Stimulated activated CD4-positive, alpha-beta T cell treated with anti-CD3 and anti-CD28 coated beads, Interleukin-4, amount 100 ng/mL, for 4 hours (primary cell): ENCODE measurements at places on chromosomes 3 and 15.
A peak's percentile ranks its signal among the peaks of the same experiment; 100 is the strongest.

GRCh38 chr15:67156834-67157233, 91.4 kb downstream of the SMAD3 start:
- no peak for DNase-seq

GRCh38 chr15:70627734-70628548, 135.4 kb downstream of the UACA start:
- no peak for DNase-seq

DNA sequence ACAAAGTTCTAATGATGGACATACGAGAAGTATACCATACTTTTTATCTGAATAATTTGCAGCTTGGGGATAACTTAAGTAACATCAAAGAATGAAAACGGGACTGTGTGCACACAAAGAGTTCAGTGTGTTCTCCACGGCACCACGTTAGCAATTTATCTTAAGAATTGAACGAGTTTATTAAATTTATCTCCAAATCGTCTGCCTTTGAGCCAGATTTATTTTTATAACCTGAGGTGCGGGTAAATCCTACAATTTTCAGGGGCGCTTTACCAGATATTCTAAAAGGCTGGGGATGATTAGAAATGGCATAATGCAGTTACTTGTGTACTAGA, 3.5 kb downstream of the CHD2 start:
- no peak for DNase-seq

GRCh38 chr15:39018966-39019365, 454.4 kb upstream of the RASGRP1 start:
- no peak for DNase-seq

- DNase-seq, result no peak
Observed at GRCh38 chr3:115638241-115638640, 14.9 kb downstream of the GAP43 start.

GRCh38 chr15:75823860-75824613, 19.2 kb upstream of the UBE2Q2 start:
- no peak for DNase-seq

- peak; percentile 28 for DNase-seq
Observed at GRCh38 chr3:151085227-151085888, at the start of gene MED12L. MED12L (plus strand) TSS chr3:151085664; CDS start chr3:151086927, 1,263 bp downstream.

GRCh38 chr3:63034101-63034500, 158.9 kb upstream of the CADPS start:
- DNase-seq, result no peak

GRCh38 chr3:129572603-129573002, 29.6 kb downstream of the H1-8 start:
- DNase-seq, result no peak

DNA sequence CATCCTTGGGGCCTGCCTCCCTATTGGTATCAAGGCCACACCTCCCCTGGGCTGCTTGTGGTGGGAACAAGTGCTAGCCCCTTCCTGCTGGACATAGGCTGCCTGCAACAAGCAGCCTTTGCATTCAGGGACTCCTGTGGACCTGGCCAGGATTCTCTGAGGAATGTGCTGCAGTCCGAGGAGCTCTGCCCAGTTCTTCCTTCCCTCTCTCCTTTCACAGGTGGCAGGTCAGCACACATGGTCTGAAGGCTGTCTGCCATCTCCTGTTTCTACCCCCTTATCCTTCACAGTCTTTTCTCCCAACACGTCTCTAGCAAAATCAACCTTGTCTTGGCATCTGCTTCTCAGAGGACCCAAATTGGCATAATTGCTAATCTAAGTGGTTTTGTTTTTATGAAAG, 97.0 kb upstream of the LIPC start:
- no peak for DNase-seq

GRCh38 chr3:78610462-78611125, 1157.2 kb downstream of the ROBO1 start:
- DNase-seq, result no peak

GRCh38 chr3:120177707-120178306, 83.6 kb upstream of the GSK3B start:
- no peak for DNase-seq
